NCI-H2081 treated with DMSO at 0.1 percent for 48 hours (cell line): ENCODE measurements at places on chromosomes 6 and 20.

DNA sequence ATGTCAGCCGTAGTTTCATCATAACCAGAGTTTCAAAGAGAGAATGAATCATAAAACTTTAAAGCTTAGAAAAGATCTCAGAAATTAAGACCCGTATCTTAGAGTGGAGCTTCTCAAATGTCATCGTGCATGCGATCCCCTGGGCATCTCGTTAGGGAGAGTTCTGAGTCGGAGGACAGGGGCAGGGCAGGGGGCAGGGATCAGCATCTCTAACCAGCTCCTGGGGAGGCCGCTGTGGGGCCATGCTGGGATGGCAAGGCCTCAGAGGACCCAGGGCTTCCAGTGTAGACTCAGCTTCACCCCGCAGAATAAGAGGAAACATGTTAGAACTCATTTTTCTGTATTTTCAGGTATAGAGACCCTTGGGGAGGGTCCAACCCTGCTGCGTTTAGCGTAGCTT, 72.0 kb upstream of the AFDN start:
- no peak for DNase-seq

- no peak for DNase-seq
These were observed 499.1 kb downstream of the CD83 start for GRCh38 chr6:14616656-14617055.

DNA sequence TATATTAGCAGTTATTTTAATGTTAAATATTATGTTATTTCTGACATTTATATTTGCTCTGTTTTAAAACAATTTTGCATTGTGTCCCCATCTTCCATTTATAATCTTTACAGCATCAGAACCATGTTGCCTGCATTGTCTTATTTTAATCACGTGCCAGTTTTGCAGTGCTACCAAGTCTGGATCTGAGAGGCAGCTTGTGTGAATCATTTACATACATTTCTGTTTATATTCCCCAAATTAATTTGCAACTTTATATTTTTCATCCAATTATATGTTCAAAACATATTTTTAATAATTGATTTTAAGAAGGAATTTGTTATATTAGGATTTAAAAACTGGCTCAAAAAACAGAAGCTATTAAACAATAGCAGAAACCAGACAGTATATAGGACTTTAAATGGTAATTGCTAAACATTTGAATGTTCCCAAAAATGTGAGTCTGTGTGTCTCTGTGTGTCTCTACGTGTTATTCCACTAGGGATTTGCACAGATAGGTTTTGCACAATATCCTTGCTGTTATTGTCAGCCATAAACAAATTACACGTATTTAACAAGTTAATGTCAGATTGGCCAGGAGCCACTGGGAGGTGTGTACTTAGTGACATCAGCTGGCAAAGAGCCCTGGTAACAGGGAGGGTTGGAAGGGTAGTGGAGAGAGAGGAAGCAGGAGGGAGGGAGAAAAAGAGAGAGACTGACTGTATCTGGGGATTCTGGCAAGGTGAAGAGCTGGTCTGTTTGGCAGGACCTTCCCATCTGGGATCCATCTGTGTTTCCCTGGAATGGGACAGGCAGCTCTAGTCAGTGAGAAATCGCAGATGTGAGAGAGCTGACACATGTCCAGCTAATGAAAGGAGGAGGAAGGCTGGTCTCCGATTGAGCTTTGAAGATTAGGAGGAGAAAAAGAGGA, 72.1 kb downstream of the CBFA2T2 start:
- DNase-seq, result peak; percentile 95

- DNase-seq, result no peak
These were observed 47.4 kb downstream of the MYB start for GRCh38 chr6:135228486-135228885.

DNA sequence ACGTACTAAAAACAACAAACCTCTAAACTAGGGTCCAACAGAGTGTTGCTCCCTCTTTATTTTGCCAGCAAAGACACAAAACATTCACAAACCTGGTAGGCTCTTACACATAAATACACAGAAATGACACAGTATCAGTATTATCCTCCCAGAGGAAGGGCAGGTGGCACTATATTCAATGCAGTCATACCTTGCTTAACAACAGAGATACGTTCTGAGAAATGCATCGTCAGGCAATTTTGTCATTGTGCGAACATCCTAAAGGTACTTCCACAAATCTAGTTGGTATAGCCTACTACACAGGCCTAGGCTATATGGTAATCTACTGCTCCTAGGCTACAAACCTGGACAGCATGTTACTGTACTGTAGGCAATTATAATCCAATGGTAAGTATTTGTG, 9.6 kb downstream of the ZBTB2 start:
- no peak for DNase-seq

GRCh38 chr20:64111841-64112641, 4.7 kb upstream of the NPBWR2 start:
- DNase-seq, result no peak

GRCh38 chr20:10856237-10857015, 182.6 kb upstream of the JAG1 start:
- no peak for DNase-seq

DNA sequence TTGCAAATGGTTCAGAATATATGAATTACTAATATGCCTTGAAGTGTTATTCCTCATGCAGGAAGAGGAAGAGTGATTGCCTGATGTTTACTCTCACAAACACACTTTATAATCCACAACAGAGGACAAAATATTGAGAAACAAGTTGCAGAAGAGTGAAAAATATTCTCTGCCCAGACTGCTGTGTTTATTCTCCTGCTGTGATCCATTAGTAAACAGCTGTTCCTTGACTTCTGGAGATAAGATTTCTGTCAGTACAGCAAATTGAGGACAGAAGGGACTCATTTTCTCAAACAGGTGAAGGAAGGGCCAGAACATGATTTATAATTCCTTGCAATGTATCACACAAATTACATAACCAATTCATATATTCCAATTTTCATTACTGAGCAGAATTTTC, 148.0 kb downstream of the EPM2A start:
- no peak for DNase-seq

GRCh38 chr6:147201885-147202515, 2.2 kb upstream of the STXBP5 start:
- DNase-seq, result no peak

- no peak for DNase-seq
These were observed 634.4 kb upstream of the MMS22L start for GRCh38 chr6:97917369-97917768.

DNA sequence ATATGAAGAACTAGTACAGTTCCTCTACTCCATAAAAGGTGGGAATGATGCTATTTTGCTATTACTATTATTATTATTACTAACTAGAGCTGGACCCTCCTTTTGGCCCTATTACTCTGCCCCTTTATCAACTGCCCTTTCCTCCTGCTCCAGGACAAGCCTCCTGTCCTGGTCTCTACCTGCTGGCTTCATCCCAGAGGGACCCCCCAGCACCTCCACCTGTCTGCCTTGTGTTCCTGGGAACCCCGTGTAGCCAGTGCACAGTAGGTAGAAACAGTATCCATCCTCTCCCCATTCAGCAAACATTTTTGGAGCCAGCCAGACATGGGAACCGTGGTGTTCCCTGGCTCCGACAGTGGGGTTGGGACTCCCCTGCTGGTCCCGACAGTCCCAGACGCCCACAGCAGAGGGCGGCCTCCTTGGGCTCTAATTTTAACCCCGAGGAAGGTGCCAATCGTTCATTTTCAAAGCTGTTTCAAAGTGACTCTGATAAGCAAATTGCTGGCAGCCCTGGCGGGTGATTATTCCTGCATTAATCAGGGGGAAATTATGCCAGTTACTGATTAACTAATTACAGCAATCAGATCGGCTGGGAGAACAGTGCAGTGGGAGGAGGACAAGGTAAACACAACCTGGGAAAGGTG, 44.2 kb upstream of the MDGA1 start:
- no peak for DNase-seq

GRCh38 chr6:43277643-43278523, 20.2 kb upstream of the SLC22A7 start:
- DNase-seq, result no peak
